ENCODE measurements at places on chromosomes 1 and 21.

DNA sequence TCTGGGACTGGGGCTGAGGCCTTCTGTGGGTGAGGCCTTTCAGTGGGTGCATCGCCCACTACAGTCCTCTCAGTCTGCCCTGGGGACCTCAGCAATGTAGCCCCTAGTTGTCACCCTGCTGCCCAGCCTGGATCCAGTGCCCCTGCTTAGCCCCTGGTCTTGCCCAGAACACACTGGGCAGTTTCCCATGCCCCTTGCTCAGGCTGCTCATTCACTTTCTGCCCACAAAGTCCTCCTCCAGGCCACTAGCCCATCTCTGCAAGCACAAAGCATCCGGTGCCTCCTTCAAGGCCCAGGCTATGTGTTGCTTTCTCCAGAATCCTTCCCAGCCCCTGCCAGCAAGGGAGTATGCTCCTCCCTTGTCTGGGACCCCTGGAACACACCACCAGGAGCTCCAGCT lies 5.4 kb upstream of the ADORA1 start:
- DNase-seq: no peak

- no peak for DNase-seq
Measured at GRCh38 chr1:40884055-40884795, 22.1 kb upstream of the CITED4 start.

- no peak for DNase-seq
Measured at GRCh38 chr1:230300322-230301301, 125.5 kb downstream of the PGBD5 start.

- DNase-seq: no peak
Measured at GRCh38 chr1:59879996-59880505, 46.5 kb downstream of the CYP2J2 start.

GRCh38 chr1:202831906-202832305 lies 21.2 kb downstream of the PCAT6 start:
- no peak for DNase-seq

GRCh38 chr1:91897016-91897415 lies 11.1 kb upstream of the TGFBR3 start:
- no peak for DNase-seq

DNA sequence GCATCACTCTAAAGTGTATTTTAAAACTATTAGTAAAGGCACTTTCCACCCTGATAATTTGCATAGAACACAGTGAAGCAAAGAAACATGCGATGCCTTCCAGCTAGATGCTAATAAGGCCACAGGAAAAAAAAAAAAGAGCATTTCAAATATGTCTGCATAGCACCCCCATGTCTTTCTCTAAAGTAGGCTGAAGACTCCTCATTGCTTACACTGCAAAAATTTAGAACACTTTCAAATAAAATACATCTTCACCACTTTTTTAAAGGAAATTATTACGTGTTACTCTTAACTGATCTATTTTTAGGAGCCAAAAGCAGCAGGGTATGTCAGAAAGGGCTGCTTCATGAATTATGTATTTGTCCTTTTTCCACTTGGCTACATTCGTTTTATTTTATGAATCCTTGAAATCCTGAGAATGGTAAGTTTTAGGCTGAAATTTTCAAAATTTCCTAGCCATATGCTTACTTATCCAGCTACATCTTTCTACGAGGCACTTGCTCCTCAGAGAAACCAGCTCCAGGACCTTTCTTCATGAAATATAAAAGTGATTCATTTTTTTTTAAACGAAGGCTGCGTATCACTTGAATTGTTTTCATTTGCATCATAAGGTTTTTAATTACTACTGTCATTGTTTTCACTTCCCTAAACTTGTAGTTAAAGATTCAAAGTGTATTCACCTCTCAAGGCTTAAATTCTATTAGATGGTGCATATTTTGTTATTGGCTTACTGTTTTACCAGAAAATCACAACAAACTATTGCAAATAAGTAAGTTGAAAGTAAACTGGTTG lies 513.0 kb downstream of the PTPRC start:
- no peak for DNase-seq

DNA sequence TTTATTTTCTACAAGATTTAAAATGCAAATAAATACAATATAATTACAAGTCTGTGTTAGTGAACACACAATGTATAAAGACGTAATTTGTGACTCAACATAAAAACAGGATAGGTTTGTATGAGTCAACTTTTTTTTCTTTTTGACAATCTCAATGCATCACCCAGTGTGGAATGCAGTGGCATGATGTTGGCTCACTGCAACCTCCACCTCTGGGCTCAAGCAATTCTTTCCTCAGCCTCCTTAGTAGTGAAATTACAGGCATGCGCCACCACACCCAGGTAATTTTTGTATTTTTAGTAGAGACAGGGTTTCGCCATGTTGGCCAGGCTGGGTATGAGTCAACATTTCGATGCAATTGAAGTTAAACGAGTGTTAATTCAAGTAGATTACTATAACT lies 5.9 kb upstream of the SPRR2E start:
- DNase-seq: no peak

- DNase-seq: no peak
Measured at GRCh38 chr1:178283409-178283808, 189.5 kb downstream of the RASAL2 start.

All from bone marrow (tissue), 2 donors.